ENCODE measurements at places on chromosomes 7 and 10.

DNA sequence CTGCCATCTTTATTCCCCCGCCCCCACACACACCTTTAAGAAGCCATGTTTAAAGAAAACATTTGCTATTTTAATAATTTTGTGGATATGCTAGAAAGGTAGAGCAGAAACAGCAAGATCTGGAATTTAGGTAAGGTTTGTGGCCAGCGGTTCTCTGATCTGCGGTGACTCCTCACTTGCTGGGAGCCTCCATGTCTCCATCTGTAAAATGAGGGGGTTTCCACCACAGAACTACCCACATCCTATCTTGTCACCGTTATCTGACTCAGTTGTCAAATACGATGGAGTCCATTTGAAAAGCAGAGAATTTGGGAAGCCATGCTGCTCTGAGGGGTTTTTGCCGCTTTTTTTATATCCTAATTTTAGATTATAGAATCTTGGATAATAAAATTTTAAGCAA is 23.3 kb downstream of the MACC1 start:
- no peak for DNase-seq

GRCh38 chr10:70898687-70899086 is 10.3 kb upstream of the PCBD1 start:
- no peak for DNase-seq

DNA sequence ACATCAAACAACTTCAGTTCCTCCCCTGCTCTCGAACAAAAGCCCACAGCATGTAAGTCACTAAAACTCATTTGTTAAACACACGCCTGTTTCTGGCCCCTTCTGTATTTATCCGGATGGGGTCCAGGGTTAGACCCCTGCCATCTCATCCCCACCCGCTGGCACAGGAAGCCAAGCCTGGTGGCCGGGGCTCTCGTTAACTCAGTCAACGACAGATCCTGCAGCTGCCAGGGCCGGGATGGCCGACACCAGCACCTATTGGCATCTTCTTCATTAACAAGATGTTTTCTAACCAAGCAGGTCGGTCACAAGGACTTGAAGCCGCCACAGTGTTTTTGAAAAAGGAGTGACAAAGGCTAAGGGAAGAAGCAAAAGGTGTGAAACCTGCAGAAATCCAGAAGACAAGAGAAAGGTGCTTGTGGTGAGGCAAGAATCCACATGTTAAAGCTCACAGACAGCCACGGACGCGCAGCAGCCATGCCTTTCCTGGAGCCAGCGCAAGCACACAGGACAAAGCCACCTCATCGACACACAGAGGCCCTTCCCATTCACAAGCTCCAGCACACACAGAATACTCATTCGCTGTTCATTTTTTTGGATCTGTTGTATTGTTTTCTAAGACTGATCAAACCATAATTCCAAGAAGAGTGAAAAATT is 202.7 kb downstream of the DIP2C start:
- no peak for DNase-seq

DNA sequence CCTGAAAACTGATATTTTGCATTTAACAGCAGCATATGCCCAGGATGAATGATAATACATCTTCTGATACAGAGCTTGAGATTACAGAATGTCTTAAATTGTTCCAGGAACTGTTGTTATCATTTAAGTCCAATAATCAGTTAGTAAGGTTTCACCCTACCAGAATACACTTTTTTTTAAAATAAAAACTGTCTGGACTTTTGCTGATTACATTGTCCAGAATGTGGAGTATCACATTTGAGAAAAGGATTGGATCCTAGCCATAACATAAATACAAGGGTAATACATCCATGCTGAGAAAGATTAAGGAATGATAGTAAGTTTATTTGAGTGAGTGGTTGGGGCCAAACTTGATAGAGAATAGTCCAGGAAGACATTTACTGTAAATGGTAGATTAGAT is 71.0 kb downstream of the SEPTIN7 start:
- peak; percentile 12 for DNase-seq

DNA sequence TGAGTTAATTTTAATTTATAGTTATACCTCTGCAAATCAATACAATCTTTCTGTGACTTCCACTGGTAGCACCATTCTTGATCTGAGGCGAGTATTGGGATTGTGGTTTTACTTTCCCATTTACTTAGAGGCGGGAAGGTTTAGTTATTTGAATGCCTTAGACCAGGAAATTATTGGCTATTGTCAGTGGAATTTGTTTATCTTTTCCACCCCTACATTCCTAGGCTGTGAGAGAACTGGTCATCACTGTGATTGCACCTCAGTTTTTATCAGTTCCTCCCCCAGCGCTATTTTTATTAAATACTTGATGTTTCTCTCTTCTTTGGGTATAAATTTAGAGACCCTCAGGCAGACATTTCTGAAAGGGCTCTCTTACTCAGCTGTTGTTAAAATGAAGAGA is 29.9 kb downstream of the CDK14 start:
- DNase-seq: no peak

- DNase-seq: no peak
These were observed 2.8 kb downstream of the PDGFA start for GRCh38 chr7:516606-517456.

DNA sequence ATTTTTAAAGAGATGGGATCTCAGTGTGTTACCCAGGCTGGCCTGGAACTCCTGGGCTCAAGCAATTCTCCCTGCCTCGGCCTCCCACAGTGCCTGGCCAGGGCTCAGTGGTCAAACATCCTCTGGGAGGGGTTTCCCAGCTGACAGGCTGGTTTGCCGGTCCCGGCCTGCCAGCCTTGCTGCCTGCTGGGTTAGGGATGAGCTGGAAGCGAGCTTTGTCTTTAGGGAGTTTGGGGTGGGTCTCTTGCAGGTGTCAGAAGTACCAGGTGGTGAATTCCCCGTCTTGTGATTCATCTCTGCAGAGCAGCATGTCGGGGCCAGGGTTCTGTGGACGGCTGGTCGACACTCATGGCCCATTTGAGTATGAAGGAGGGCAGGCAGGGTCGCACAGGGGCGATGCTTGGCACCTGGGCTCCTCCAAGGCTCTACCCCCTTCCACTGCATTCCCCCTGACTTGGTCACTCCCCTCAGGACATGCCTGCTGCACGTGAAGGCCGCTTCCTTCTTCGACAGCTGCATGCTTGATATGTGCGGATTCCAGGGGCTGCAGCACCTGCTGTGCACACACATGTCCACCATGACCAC is 30.3 kb downstream of the ZAN start:
- no peak for DNase-seq

DNA sequence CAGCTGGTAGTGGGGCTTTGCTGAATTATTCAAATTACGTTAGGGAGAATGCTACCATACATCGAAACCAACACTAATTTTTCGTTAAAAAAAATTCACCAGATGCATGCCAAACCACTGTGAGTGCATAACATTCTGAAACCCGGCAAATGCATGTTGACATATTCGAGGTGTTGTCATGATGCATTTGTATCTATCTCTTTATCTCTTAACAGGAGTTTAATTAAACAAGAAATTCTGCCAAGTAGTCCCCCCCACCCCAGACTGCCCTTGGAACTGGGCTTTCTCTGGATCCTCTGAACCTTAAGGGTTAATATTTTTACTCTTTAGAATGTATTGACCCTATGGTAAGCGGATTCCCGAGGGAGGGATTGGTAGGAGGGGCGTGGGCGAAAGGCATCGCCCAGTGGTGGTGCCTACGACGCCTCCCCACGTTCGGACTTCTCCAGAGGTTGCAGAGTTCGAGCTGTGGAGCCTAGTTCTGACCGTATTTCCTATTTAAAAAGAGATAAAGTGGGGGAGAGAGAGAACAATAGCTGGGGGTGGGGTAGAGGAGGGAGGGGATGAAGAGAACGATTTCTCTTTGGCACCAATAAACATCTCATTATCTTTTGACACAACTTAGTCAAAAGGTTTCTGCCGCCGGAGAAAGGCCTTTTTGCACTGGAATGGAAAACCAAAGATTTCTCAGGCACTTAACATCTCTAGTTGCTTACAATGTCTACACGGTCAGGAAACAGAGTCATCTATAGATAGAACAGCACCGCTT is 7.2 kb downstream of the DLX6 start:
- no peak for DNase-seq

GRCh38 chr10:83184641-83185040 is 954.7 kb upstream of the GHITM start:
- DNase-seq: no peak

DNA sequence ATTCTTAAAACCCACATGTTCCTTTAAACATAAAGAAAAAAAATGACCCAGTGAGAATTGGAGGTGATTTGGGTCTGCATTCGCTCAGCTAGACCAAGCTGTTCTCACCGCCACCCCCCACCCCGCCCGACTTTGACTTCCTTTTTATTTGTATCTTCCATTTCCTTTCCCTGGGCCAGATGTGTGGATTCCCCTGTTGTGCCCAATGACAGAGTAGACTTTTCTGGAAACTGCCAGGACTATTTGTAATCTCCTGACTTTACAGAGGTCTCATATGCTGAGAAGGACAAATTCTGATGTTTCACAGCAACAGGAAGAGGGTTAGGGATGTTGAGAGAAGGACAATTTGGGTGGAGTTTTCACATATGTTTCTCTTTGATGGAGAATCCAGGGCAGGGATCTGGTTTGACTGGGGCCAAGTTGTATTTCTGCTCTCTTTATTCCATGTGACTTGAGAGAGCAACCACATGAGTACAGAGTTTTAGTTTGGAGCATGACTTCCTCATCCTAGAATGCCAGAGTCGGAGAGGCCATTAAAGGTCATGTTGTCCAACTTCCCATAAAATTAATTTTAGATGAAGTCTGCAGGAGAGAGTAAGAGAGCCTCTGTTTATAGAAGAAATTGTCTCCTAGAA is 1023.2 kb downstream of the LRMDA start:
- DNase-seq: no peak

DNA sequence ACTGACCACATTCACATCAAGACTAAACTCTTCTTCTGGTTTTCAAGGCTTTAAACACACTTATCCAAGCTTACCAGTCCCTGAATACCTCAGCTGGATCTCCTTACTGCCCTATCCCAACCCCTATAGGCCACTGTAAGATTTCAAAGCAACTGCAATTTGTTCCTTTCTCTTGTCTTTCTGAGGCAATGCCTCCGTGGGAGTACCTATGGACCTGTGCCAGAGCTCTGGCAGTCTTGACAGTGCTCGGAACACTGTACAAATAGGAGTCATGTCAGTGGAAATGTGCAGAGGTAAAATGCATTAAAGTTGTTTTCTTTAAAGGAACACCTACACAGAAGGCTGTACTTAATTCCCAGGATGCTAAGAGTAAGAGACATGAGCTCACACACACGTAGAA is 124.7 kb downstream of the CNOT4 start:
- peak; percentile 36 for DNase-seq

DNA sequence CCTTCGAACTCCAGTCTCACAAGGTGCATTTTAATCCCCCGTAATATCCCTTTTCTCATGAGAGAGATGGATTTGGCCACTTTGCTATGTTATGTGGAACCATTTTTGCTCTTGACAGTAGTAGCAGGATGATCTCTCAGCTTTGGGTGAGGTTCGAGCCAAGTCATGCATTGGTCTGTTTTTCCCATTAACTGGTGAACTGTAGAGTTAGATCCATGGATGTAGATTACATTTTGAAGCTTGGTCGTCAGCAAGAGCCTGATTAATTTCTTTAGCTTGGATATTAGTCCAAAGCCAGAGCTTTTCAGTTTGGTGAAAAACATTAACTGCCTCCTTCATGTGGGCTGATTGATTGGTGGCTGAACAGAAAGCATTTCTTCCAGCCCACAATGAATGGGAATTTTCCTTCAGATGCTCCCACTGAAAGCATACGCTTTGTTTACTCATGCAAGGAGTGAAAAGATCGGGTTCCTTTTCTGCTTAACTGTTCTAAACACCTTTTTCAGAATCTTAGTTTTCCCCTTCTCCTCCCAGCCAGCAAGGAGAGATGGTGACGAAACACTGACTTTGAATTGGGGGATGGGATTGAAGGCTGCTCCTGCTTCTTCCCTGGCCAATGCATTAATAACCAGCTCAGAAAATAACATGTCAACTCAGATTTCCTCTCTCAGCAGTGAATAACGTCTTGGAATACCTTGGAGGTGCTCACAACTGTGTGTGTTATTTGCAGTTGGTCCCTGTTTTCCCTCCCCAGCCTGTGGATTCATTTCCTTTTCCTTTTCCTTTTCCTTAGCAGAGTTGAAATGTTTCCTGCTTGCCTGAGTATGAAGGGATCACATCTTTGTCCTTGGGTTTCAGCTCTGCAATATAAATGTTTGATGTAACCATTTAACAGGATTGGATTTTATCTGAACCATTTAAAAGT is 351.8 kb upstream of the FZD8 start:
- DNase-seq: no peak

- DNase-seq: peak; percentile 7
These were observed 94.1 kb downstream of the HBP1 start for GRCh38 chr7:107262857-107263256.

DNA sequence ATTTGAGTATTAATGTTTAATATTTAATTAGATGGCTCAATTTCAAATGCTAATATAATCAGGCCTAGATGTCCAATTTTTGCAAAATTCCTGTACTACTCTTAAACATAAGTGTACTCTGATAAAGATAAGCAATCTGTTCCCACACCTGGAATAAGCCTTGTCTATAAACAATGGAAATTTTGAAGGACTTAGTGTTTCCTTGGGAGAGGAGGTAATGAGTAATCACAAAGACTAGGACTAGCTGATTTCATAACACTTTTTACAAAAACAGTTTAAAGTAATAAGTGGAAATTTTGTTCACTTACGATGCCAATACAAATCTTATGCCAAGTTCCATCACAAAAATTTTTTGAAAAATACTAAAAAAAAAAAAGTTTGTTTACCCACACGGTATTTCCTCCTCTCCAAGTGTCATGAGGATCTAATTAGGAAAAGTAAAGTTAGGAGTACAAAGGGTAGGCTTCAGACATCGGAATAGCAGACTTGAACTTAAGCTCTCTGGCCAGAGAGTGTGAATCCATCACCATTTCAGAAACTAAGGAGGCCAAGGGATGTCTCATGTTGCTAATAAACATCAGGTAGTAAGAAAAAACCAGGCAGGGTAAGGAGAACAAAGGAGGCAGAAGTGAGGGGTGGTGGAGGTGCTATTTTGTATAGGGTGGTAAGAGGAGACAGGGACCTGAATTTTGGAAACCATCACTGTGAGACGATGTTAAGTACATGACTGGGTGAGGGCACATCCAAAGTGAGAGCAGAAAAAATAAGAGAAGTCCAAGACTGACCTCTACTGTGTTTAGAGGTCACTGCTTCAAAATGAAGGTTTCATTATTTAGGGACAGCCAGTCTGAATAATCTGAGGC is 61.3 kb downstream of the RAPGEF5 start:
- DNase-seq: no peak

DNA sequence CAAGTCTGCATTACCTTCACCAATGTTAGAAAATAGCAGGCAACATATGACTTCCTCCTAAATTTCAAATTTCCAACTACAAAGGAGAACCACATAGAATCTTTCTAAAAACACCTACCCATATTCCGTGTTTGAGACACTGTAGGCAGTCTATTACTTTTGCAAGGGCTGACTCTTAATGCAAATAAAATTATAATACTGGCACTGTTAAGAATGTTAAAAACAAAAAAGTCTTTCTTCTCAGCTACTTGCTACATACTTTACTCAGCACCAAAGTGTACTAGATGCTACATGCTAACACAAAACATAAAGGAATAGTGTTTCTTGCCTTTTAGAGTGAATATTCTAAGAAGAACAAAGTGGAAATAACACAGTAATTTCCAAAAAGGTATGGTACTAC is 65.4 kb downstream of the SRPK2 start:
- no peak for DNase-seq

- peak; percentile 58 for DNase-seq
These were observed 16.9 kb upstream of the PRF1 start for GRCh38 chr10:70619271-70620019.

- no peak for DNase-seq
These were observed 153.5 kb downstream of the PIP4K2A start for GRCh38 chr10:22560913-22561239.

All from hematopoietic multipotent progenitor cell treated with erythropoietin and hydrocortisone succinate and interleukin-3 and kit ligand, for 6 days (in vitro differentiated cells).